CD4-positive, alpha-beta T cell treated with Interleukin-17A for 4 hours (primary cell): ENCODE measurements at places on chromosomes 2 and 18.

- no peak for DNase-seq
Measured at GRCh38 chr2:97900806-97901205, 94.9 kb downstream of the TMEM131 start.

- no peak for DNase-seq
Measured at GRCh38 chr18:44130376-44130942, 550.2 kb upstream of the SETBP1 start.

- no peak for DNase-seq
Measured at GRCh38 chr2:134482766-134483340, 229.0 kb downstream of the MGAT5 start.

GRCh38 chr2:144785253-144785652, 265.3 kb upstream of the ZEB2 start:
- DNase-seq = no peak
